Activated naive CD8-positive, alpha-beta T cell treated with anti-CD3 and anti-CD28 coated beads for 36 hours (primary cell): ENCODE measurements at places on chromosomes 7 and 10.

DNA sequence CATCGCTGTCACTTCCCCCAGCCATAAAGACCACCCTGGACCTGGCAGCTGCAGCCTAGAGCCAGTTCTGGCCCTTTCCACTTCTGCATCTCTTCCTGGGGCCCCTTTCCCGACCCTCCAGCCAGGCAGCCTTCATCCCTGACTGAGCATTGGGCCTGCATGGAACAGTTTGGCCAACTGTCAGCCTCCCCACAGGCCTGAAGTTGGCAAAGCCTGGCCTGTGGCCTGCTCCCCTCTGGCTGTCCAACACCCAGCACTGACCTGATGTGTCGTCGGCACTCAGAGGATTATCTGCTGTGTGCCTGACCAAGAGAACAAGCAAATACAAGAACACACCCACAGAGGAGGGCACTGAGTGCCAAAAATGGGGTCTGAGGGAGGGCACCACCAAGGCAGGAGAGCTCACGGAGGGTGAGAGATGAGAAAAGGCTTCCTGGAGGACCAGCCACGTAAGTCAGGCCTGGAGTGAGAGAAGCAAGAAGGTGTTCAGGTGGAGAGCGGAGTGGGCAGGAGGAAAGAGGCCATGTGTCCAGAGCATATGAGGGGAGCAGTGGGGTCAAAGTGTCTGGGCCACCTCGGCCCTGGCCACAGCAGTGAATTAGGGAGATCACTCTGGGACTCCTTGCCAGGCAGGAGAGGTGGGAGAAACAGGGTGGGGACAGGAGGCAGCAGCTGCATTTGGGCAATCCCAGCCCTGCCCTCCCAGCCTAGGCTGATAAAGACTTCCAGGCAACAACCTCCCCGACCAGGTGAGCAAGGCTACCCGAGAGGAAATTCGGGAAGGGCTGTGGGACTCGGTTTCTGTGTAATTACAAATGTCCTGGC, 4.5 kb downstream of the GPRIN2 start:
- DNase-seq, result no peak

- DNase-seq, result peak; percentile 56
Measured at GRCh38 chr7:82677493-82677892, 233.9 kb upstream of the CACNA2D1 start.

DNA sequence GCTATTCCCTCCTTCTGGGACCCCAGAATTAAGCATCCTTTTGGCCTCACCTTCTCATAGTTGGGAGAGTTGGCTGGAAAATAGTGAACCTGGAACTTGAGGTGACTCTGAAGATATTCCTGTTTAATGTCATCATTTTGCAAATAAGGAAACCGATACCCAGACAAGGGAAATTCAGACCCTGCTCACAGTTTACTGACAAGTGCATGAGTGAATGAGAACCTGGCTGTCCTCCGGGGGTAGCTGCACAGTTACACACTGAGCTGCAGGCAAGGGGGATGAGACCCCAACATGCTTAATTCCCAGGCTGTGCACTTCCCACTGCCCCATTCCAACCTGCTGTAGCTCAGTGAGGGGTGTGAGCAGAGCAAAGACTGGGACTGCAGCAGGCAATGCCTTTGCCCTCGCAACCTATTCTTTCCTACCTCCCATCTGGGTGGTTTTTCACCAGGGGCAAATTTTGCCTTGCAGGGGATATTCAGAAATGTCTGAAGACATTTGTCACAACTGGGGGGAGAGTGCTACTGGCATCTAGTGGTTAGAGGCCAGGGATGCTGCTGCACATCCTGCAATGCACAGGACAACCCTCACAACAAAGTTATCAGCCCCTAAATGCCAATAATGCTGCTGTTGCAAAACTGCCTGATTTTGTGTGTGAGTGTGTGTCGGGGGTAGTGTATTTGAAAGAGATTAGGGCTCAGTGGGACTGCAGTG, 136.2 kb downstream of the SORCS3 start:
- DNase-seq, result no peak

- no peak for DNase-seq
Measured at GRCh38 chr7:39240864-39241263, 263.2 kb downstream of the POU6F2 start.

- DNase-seq, result no peak
Measured at GRCh38 chr10:52558090-52558489, 214.5 kb downstream of the MBL2 start.

DNA sequence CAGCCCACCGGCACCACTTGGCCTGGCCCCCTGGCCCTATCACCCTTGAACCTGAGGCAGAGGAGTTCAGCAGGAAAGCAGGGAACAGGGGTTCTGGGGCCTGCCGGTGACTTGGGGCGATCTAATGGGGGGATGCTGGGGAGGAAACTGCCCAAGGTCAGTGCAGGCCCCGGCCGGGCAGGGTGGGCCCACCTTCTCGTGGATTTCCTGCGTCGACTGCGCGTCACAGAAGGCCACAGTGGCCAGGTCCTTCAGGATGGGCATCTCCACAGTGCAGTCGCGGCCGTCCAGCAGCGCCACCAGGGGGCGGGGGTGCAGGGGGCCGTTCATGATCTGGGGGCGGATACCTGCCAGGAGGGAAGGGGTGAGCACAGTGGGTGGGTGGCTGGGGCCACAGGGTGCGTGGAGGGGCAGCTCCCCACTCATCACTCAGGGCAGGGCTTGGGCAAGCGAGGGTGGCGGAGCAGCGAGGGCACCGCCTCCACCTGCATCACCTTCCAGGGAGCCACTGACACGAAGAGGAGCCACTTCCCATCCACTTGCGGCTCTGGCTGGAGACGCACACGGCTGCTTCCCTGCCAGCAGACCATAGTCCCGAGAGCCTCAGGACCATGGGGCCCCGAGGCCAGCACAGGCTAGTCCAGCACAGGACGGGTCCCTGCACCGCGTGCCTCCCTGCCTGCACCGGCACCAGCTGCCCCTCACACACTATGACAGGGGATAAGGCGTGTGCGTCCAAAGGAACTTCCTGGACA, 61.4 kb downstream of the ZRANB1 start:
- no peak for DNase-seq

DNA sequence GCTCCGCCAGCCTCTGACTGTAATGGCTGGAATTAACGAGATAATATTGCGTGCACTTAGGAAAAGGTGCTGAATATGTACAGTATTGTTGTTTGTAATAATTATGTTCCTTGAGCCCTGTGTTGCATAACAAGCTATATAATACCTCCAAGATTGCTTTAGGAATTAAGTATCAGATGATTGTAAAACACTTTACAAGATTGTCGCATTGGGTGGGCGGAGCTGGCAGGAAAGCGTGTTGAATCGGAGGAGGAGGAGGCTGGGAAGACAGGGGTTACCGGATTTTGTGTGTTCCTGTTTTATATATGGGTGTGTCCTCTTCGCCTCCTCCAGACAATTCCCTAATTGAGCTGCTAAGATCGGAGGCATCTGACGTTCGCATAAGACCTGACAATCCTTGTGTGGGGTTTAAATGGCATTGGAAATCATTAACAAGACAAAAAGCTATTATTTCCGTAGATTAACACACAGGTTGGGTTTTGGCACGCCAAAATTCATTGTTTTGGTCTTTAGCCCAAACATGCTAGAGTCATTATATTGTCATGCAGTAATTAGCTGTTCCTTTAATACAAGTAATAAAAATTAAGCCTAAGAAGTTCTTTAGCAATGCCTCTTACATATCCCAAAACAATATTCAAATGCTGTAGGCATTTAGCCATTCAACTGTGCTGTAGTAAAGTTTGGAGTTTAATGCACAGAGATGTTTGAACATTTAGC, 192.9 kb upstream of the SH2B2 start:
- DNase-seq, result no peak

- no peak for DNase-seq
Measured at GRCh38 chr7:129103561-129104324, 40.8 kb upstream of the TSPAN33 start.
